ENCODE measurements at places on chromosomes 3 and 15.
A peak's percentile ranks its signal among the peaks of the same experiment; 100 is the strongest.

DNA sequence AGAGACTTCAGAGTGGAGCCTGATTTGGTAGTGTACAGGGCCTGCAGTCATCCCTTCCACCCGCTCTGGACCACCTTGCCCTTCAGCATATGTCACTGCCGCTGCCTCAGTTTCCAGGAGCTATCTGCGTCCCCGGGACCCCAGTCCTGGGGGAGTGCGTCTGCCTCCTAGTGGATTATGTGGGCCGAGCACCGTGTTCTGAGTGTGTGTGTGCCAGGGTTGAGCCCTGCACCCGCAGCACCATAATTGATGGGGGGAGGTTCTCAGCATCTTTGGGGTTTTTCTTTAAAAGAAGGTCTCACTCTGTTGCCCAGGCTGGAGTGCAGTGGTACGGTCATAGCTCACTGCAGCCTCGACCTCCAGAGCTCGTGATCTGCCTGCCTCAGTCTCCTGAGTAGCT is 33.6 kb downstream of the CD276 start:
- DNase-seq, result no peak

DNA sequence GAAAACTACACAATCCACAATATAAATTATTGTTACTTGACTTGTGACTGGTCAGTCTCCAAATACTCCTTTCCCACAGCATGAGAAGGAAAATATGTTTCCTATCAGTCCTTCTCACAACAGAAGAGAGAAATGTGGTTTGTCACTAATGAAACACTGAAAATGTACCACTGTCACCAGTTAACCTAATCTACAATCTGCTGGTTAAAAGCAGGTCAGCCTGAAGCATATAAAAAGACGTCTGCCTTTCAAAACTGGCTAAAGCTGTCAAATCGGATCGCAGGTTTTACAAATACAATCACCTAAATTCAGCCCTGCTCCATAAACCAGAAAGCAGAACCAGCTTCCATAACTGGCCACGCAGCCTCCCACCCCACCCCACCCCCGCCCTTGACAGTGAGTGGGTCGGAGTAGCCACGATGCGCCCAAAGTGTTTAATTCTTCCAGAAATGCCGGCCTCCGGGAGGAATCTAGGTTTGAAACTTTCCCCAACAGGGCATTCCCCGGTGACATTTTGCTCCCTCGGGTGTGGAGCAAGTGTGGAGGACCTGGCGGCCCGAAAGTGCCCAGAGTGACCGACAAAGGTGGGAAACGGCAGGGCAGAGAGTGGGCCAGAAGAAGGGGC is 682 bp downstream of the ETFA start:
- no peak for DNase-seq

DNA sequence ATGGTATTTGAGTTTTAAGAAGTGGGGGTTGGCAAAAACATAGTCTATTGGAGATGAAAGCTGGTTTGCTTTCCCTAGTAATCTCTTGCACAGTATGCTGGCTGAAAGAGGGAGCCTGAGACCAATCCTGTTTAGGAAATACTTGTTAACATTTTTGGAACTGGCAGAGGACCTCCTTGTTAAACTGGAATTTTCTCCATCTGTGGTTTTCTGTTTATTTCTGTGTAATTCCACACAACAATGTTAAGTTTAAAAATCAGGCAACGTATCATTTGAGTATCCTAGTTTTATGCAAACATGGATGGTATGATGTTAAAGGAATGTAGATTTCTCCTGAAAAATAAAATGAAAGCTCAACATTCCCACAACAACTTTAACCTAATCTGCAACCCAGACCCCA is 536.0 kb upstream of the TBL1XR1 start:
- DNase-seq, result no peak

DNA sequence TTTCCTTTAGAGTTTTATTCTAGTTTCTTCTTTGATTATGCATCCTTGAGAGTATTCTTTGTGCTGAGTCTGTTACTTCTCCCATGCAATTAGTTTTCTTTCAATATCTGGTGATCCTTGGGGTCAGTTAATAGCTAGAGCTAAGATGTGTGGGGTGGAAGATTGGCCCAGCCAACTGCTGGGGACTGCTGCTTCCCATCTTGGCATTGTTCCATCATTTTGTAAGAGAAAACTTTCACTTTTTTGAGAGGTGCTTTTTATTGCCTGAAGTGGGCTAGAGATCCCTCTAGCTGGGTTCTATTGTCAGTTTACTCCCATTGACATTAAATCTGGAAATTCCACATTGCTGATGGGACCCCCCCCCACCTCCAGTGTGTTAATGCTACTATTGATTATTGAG is 15.4 kb downstream of the BCL2L10 start:
- DNase-seq, result no peak

- DNase-seq, result no peak
Measured at GRCh38 chr15:101318147-101318819, 23.2 kb upstream of the SNRPA1 start.

- DNase-seq, result no peak
Measured at GRCh38 chr3:168977716-168978374, 685.7 kb downstream of the MECOM start.

GRCh38 chr3:188137051-188137450 is 16.9 kb upstream of the LPP start:
- no peak for DNase-seq

DNA sequence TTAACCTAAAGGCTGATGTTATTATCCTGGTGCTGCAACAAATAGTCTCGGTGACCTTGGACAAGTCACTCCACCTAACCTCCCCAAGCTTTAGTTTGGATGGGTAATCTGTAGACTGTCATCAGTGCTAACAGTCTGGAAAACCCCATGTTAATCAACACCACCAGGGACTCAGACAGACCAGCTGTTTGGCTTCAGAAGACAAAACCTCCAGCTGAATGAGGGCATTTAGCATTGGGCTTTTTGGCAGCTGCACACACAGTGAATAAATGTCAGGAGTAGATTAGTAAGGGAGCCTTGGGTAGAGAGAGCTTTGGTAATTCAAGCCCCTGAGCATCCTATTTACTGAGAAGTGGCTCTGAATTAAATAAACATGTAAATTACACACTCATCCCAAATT is 24.9 kb upstream of the C3orf80 start:
- DNase-seq, result no peak

- DNase-seq, result no peak
Measured at GRCh38 chr3:175413926-175414325, 554.8 kb downstream of the NAALADL2 start.

- no peak for DNase-seq
Measured at GRCh38 chr3:149091983-149092382, 5.7 kb upstream of the HLTF start.

DNA sequence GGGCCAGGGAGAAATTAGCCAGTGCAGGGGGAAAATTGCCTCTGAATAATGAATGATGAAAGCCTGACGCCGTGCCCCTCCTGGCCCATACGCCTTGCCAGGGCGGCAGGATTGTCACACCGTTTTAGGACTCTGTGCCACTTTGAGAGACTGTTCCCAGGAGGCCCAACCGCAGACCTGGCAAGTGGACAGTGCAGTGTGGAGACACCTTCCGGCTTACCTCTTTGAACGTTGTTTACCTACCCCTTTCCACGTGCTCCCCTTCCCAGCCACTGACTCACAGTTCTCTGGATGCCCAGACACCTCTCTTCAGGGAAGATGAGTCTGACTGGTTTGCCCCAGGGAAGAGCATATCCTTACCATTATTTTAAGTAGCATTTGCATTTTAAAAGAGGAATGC is 84.0 kb upstream of the PXYLP1 start:
- no peak for DNase-seq

DNA sequence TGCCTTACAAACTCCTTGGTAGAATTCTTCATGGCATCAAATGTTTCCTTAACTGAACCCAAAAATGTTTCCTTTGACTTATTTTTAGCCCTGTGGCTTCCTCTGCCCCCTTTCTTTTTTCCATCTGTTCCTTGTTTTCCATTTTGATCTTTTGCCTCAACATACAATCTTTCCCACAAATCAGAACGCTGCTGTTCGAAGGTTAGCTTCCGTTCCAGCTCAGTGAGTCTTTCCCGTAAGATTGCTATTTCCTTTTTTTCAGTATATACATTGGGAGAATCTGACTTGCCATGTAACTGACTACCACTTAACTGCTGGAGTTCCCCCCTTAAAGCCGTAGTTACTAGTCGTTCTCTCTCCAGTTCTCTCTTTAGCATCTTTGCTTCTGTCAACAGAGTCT is 41.2 kb downstream of the PIGB start:
- peak; percentile 6 for DNase-seq

DNA sequence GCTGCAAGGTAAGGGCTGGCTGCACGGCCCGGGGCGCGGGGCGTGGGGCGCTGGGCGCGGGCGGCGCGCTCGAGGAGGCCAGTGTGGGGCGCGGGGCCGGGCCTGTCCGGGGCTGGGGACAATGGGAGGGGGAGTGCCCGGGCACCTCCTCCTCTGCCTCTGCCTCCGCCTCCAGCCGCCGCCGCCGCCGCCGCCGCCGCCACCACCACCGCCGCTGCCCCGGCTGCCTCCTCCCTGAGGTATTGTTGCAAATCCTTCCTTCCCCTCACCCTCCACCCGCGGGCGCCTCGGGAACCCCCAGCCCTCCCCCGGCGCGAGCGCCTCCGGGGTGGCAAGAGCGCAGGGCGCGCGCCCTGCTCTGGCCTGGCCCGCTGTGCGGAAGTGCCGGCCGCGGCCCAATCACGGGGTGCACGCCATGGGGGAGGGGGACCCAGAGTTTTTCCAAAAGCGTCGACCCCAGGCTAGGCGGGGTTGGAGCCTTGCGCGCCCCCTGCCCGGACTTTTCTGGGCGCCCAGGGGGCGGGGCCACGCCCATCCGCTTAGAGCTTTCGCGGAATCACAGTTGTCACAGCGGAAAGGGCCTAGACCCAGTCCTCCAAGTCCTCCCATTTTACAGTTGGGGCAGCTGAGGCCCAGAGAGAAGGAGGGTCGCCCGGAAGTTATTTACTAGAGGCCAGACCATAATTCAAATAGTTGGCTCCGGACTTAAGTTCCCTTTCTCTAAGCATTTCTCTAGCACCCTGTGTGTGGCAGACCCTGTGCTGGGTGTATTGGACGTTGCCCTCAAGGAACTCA is at the start of gene LPP:
TSS of gene LPP (plus strand) at position 144 of the 795 bp plus-strand sequence. CDS start 251,964 bp downstream, outside the sequence.
- DNase-seq, result peak; percentile 58

- DNase-seq, result no peak
Measured at GRCh38 chr3:14718539-14718938, 43.6 kb downstream of the C3orf20 start.

DNA sequence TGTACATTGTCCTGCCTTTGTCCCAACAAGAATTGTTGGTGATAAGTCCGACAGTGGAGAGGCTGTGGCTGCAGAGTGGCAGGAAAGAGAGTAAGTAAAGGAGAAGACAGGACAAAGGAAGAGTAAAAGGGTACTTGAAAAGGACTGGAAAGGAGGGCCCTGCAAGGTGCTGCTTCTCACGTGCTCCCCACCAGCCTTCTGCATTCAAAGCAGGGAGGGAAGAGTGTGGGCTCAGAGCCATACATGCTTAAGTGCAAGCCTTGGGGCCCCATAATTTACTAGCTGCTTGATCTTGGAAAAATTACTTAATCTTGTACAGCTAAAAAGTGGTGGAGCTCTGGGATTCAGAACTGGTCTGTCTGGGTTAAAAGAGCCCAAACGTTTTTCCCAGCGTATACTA is 29.9 kb downstream of the MME start:
- no peak for DNase-seq

DNA sequence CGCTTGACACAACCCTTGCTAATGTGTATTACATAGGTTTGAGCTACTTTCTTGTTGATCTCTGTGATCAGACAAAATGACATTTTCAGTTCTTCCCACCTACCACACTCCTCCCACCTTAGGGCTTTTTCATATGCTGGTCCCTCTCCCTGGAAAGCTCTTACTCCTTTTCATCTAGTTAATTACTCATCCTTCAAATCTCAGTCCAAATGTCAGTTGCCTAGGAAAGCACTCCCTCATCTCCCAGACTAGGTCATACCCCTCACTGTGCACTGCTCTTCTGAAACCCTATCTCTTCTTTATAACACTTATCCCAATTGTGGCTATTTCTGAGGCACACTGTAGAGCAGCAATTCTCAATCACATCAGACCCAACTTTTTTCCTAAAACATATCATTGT is 7.3 kb downstream of the ZNF106 start:
- DNase-seq, result no peak

- DNase-seq, result no peak
Measured at GRCh38 chr3:190721330-190721729, 141.2 kb downstream of the GMNC start.

DNA sequence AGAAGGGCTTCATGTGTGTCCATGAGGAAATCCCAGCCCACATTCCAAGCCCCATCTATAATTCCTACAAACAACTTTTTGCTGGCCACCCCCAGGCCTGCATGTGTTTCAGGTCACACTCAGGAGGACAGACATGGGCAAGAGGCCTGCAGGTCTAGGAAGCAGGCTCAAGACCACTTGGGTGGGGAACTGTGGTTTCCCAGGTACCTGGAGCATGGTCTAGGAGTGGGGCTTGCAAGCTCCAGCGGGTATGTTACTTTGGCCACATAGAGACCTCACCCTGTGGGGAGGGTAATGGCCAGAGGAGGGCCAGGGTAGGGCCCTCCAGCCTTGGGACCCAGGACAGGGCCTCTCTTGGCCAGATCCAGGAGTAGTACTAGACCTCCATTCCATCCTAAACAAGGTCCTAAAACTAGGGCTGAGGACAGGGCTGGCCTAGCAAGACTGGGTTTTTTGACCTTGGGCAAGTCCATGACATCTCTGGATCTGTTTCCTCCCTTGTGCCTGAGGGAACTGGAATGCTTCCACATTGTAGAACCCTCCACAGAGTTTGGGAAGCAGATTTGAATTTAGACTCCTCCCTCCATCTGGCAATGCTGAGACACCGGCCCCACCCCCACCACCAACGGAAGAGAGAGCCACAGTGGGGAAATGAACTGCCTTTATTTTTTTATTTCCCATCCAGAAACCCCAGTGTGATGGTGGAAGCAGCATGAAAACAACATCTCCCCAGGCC is 22.3 kb downstream of the EAF1 start:
- DNase-seq, result no peak

- DNase-seq, result no peak
Measured at GRCh38 chr3:172859041-172859440, 108.5 kb downstream of the ECT2 start.

GRCh38 chr3:99891610-99892285 is 74.1 kb downstream of the CMSS1 start:
- DNase-seq, result no peak

- DNase-seq, result no peak
Measured at GRCh38 chr15:93428150-93428549, 339.1 kb upstream of the RGMA start.

DNA sequence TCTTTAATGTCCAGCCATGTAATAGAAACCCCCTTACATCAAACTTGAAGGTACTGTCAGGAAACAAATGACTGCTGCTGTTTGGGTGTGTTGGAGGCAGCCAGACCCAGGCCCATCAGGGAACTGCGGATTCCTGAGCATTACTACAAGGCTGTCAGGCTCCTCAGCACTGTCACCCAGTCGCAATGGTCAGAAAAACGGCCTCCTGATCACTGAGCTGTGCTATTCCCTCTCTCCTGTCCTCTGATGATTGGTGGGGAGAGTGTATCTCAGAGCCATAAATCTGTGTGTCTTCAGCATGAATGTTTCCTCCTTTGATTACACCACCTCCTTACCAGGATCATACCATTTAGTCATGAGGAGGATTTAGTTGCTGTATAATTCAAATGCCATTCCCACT is 135.2 kb upstream of the GADL1 start:
- no peak for DNase-seq
